SK-MEL-5 (cell line): ENCODE measurements at places on chromosomes 11 and 22. TPM values are rescaled to one million over a fixed set of nuclear protein-coding genes. Genes with fewer than 3 reads are reported as not detected.

DNA sequence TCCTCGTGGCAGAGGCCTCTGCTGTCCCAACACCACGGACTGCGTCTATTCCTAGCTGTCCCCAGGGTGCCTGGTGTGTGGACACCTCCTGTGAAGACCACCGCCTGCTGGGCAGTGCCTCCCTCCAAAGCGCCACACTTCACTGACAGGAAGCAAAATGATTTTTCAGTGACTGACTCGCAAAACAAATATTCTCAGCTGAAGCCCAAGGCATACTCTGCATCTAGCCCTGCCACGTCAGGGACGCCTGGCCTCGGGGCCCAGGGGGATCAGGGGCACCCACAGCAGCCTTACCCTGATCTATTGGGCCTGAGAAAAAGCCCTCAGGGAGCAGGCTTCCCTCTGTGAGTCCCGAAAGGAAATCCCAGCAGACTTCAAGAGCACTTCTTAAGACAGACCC is 2.2 kb downstream of the BRD1 start:
- no peak for DNase-seq

DNA sequence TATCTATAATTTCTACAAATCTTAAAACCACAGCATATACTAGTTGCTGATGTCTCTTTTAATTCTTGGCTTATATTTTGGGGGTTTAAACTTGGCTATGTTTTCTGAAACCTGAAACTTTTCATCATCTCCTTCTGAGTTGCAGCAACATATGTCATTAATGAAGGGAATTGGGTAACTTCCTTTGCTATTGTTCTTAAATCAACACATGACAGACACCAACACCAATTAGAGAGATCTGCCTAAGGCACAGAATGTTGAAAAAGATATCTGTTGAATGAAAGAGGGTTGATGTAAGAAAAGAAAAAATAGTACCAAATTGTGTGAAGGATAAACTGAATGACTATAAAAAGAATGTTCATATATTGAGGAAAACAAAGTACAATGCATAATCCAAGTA is 10.3 kb upstream of the GAS2 start:
- peak; percentile 64 for DNase-seq

DNA sequence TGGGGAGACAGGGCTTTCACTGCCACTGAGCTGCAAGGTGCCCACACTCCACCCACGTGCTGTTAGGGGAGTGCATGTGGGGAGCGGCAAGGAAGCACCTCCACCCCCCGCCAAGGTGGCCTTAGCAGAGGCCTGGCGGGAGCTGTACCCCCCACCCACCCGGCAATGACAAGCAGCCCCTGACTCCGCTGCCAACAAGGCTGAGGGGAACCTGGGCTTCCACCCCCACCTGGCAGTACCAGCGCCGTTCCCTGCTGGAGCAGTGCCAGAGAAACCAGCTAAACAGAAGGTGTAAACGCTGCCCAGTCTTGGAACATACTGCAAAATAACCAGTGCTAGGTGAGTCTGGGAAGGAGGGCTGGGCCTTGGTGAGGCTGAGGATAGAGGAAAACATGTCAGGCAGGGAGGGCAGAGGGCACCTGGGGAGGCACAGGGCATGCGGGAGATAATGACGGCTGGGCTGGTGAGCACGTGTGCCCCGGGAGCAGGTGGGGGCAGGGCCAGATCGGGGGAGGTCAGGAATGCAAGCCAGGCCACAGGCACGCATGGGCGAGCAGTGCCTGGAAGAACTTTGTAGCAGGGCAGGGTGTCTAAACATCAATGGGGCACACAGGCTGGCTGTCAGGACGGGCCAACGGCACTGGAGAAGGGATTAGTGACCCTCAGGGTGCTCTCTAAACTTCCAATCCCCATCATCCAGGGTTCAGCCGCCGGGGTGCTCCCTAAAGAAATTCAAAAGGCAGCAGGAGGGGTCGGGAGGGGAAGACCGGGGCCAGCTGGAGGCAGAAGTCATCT is 6.6 kb downstream of the CERK start:
- DNase-seq = no peak

DNA sequence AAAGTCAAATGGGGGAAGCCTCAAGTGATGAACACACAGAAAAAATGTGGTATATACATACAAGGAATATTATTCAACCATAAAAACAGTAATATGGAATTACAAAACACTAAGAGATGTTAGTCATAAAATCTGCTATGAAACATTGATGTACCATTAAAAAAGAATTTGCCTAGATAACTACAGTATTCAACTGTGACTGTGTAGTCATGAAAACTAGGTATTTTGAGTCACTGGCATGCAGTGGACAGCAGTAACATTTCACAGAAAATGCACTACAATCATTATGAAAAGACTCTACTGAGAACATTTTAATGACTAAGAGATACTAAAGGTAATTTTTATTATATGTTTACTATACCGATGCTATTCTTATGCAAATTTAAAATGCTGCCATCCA is 11.7 kb downstream of the ZNF195 start:
- no peak for DNase-seq

DNA sequence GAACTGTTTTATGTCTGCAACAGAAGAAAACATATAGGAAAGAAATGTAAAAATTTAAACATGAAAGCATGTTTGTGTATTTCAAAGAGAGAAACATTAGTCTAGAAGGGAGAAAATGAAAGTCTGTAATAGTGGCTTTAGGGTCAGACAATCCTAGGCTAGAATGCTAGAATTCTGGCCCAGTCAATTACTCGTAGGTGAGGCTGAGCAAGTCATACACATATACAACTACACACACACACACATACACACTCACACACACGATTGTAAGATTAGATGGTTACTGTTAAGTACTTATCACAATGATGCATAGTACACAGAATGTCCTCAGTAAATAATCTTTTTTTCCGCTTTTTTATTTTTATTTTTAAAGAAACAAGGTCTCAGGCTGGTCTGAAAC is 37.7 kb upstream of the PCF11 start:
- no peak for DNase-seq

- no peak for DNase-seq
These were observed 38.4 kb downstream of the ANO1 start for GRCh38 chr11:70116386-70117065.

GRCh38 chr11:91100427-91100826 is 877.6 kb upstream of the CHORDC1 start:
- DNase-seq = no peak

Gene PNPLA5
- total RNA-seq = not detected in 2 replicates

Gene RAG2
- not detected in 2 replicates for total RNA-seq

Gene NAALAD2
- total RNA-seq = 1.8 and 2.5 TPM in 2 replicates
